Thymus (tissue), 14 donors: ENCODE measurements at places on chromosomes 13 and 19.

- H3K36me3 ChIP-seq, result no peaks in the 10 kb centered on the region
- H3K27ac ChIP-seq, result no peak overlapping the region
Observed at GRCh38 chr13:23384111-23384510, 49.4 kb downstream of the SACS start.

- no peaks in the 10 kb centered on the region for H3K27me3 ChIP-seq
- no peak overlapping the region for H3K4me3 ChIP-seq
- peaks cover 2% of the 10 kb centered on the region for H3K36me3 ChIP-seq
- H3K27ac ChIP-seq, result no peak overlapping the region
- no peak for DNase-seq
Observed at GRCh38 chr19:30029721-30030510, 87.9 kb downstream of the URI1 start.

DNA sequence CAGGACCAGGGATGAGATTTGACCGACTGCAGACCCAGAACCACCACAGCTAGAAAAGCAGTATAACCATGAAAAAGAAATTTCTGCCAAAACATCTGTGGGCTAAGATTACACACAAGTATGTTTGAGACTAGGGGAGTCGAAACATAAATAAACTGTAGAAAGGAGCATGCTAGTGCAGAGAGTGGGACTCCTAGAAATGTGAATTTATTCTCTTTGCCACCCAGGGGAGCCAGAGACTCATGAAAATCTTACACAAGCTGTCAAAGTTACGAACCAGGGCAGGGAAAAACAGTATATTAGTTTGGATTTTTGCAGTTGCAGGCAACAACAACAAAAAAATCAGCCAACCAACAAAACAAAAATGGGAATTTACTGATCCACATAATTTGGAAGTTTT, 12.3 kb upstream of the HSPH1 start:
- peaks cover 4% of the 10 kb centered on the region for H3K4me1 ChIP-seq
- no peak overlapping the region for H3K27ac ChIP-seq
- no peaks in the 10 kb centered on the region for H3K36me3 ChIP-seq
- no peak for DNase-seq
- no peaks in the 10 kb centered on the region for H3K27me3 ChIP-seq

DNA sequence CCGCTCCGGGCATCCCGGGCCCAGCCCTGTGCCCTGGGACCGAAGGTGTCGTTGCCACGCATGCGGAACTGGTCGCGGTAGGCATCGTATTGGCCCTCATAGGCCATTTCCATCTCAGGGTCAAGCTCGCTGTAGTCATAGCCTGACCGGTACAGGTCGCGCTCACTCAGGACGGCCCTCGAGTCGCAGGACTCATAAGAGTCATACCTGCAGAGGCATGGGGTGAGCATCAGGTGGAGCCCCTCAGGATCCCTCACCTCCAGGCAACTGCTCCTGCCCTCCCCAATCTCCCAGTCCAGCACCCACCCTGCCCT, 17.4 kb downstream of the AKAP8L start:
- no peak overlapping the region for H3K4me3 ChIP-seq
- no peaks in the 10 kb centered on the region for H3K4me1 ChIP-seq
- H3K27ac ChIP-seq, result no peak overlapping the region

DNA sequence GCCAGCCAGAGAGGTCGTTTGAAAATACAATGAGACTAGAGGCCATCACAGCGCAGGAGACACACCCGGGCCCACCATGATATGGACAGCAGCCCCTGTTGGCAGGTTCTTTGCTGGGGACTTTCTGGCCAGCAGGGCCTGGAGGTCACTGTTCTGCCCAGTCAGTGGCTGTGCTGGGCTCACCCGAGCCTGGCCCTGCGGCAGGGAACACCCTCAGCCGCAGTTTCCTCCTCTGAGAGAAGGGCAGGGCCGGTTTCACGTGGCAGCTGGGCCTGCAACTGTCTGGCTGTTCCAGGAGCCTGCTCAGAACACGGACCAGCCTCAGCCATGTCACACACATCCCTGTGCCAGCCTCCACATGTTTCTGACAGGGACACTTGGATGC, 39.4 kb downstream of the ADPRHL1 start:
- no peak for DNase-seq
- H3K4me1 ChIP-seq, result no peaks in the 10 kb centered on the region
- H3K27me3 ChIP-seq, result no peaks in the 10 kb centered on the region
- no peaks in the 10 kb centered on the region for H3K36me3 ChIP-seq
- no peak overlapping the region for H3K27ac ChIP-seq

- no peaks in the 10 kb centered on the region for H3K36me3 ChIP-seq
- no peak overlapping the region for H3K4me3 ChIP-seq
- no peaks in the 10 kb centered on the region for H3K27me3 ChIP-seq
- no peak overlapping the region for H3K27ac ChIP-seq
Observed at GRCh38 chr19:29579308-29579910, 26.7 kb upstream of the POP4 start.

GRCh38 chr19:1451916-1452801, 2.2 kb downstream of the APC2 start:
- H3K36me3 ChIP-seq, result no peaks in the 10 kb centered on the region
- no peak overlapping the region for H3K4me3 ChIP-seq
- no peak for DNase-seq
- H3K27me3 ChIP-seq, result peaks cover 100% of the 10 kb centered on the region

DNA sequence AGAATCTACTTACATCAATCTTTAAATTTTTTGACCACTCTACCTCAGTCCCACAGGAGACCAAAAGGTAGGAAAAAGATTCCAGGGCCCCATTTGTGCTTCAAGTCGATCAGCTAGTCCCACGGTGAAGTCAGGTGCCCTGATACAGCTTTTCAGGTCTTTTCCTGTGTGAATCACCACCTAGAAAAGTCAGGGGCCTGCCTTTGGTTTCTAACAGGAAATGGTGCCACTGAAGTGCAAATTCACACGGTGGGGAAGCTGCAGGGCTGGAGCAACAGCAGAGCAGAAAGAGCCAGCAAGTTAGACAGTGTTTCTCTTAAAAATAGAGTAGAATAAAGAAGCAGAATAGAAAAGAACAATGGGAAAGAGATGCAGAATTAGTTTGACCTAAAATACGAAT, 107.5 kb downstream of the KLF12 start:
- peaks cover 6% of the 10 kb centered on the region for H3K4me1 ChIP-seq
- peaks cover 17% of the 10 kb centered on the region for H3K36me3 ChIP-seq
- peak overlapping the region; percentile 76 for H3K27ac ChIP-seq
- peak overlapping the region; percentile 6 for H3K4me3 ChIP-seq

DNA sequence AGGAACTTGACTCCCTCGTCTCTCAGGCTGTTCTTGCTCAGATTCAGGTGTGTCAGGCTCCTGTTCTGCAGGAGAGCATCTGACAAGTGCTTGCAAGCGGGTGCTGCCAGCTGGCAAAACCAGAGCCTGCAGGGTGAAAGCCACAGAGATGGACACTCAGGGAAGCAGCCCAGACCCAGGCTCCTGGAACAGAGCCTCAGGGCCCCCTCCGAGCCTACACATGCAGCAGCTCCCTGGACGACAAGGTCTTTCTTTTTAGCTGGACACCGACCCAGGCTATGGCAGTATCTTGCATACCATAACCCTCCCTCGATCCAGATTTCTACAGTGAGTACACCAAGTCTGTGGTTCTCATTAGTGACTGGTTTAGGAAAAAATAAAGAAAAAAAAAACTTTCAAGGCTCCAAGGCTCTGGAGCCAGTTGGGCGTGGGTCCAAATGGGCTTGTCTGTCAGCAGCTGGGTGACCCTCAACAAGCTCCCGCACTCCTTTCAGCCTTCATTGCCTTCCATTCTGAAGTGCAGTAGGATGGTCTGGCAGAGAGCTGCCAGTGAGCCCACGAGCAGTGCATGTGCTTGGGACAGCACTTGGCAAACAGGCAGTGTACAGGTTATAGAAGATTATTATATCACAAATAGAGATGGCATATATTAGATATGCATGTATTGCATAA, 29.9 kb downstream of the NLRP13 start:
- no peak overlapping the region for H3K27ac ChIP-seq
- no peak for DNase-seq
- no peaks in the 10 kb centered on the region for H3K36me3 ChIP-seq
- no peaks in the 10 kb centered on the region for H3K4me1 ChIP-seq
- no peak overlapping the region for H3K4me3 ChIP-seq

DNA sequence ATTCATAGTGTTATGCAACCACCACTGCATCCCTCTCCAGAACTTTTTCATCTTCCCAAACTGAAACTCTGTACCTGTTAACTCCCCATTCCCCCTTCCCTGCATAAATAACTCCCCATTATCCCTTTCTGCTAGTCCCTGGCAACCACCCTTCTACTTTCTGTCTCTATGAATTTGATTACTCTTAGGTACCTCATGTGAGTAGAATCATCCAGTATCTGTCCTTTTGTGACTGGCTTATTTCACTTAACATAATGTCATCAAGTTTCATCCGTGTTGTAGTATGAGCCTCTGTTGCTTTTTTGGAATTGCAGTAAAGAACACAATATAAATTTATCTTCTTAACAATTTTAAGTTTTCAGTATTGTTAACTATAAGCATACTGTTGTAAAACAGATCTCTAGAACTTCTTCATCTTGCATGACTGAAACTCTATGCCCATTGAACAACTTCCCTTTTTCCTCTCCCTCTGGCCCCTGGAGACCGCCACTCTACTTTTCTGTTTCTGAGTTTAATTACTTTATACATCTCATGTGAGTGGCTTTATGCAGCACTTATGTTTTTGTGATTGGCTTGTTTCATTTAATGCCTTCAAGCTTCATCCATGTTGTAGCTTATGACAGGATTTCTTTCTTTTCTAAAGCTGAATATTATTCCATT, 87.3 kb upstream of the ABCC4 start:
- no peaks in the 10 kb centered on the region for H3K36me3 ChIP-seq
- no peak overlapping the region for H3K4me3 ChIP-seq
- DNase-seq, result no peak
- no peak overlapping the region for H3K27ac ChIP-seq

GRCh38 chr13:74301258-74301935, 167.2 kb upstream of the KLF12 start:
- H3K27ac ChIP-seq, result no peak overlapping the region
- no peaks in the 10 kb centered on the region for H3K27me3 ChIP-seq
- H3K36me3 ChIP-seq, result no peaks in the 10 kb centered on the region
- H3K4me3 ChIP-seq, result no peak overlapping the region
- DNase-seq, result no peak

- no peak for DNase-seq
- H3K36me3 ChIP-seq, result peaks cover 4% of the 10 kb centered on the region
- H3K27ac ChIP-seq, result no peak overlapping the region
- no peaks in the 10 kb centered on the region for H3K4me1 ChIP-seq
- H3K4me3 ChIP-seq, result no peak overlapping the region
- H3K27me3 ChIP-seq, result no peaks in the 10 kb centered on the region
Observed at GRCh38 chr13:49265822-49266221, 18.1 kb downstream of the CDADC1 start.

DNA sequence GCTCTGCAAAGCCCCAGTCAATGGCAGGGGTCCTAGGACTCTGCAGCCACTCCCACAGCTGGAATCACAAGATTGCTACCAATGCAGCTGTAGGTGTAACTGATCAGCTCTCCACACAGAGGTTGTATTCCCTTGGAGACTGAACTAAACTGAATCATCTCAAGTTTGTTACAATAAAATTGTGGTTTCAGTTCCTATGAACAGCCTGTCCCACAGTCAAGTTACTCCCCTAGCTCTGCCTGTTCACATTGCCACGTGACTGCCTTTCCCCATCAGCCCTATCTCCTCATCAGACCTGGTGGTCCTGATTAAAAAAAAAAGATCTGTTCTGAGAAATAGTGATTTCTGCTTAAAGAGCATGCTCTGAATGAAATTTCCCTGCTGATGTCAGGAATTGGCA, 287.9 kb upstream of the NBEA start:
- H3K4me1 ChIP-seq, result no peaks in the 10 kb centered on the region
- no peaks in the 10 kb centered on the region for H3K27me3 ChIP-seq
- H3K36me3 ChIP-seq, result no peaks in the 10 kb centered on the region
- no peak overlapping the region for H3K4me3 ChIP-seq
- no peak overlapping the region for H3K27ac ChIP-seq

DNA sequence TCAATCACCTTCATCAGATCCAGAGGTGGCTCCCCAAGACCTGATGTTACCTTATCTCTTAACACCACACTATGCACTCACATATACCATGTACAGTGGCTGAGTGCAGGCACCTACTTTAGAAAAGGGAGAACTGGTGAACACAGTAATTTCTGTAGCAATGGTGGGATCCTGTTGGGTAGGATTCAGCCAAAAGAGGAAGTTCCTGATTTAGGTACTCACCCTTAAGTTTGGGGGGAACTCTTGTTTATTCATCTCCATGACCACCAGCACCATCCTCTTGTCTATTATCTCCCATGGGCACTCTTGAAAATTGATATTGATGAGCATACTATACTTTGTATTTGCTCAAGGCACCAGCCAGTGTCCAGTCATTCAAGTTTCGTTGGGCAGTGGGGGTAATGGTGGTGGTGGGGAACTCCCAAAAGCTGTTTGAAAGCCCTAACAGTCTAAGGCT, 324.4 kb downstream of the LMO7 start:
- H3K27me3 ChIP-seq, result no peaks in the 10 kb centered on the region
- H3K4me3 ChIP-seq, result no peak overlapping the region
- no peak overlapping the region for H3K27ac ChIP-seq
- no peak for DNase-seq
- H3K4me1 ChIP-seq, result no peaks in the 10 kb centered on the region
- H3K36me3 ChIP-seq, result no peaks in the 10 kb centered on the region

DNA sequence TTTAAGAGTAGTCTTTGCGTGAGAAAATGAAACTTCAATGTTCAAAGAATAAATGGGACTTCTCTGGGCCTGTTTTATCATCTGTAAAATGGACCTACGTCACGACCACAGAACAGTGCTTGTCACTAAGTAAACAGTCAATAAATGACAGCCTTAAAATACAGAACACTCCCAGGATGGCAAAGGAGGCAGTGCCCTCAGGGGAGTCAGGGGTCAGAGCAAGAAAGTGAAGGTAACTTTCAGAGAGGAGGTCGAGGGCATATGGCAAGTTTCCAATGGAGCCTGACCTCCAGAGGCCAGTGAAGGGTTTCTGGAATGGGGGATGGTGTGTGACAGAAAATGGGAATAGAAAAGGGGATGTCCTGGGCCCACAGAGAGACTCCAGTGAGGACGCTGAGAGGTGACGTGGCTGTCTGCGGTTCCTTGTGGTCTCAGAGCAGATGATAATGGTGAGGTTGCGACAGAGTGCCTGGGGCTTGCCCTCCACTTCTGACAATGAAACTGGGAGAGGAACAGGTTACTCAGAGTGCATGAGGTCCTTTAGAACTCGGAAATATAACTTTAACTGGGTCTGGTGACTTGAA, 91.8 kb downstream of the UBL3 start:
- no peaks in the 10 kb centered on the region for H3K36me3 ChIP-seq
- no peaks in the 10 kb centered on the region for H3K4me1 ChIP-seq
- peak; percentile 2 for DNase-seq
- H3K4me3 ChIP-seq, result no peak overlapping the region
- no peaks in the 10 kb centered on the region for H3K27me3 ChIP-seq

GRCh38 chr19:4983346-4984105, 14.6 kb downstream of the KDM4B start:
- H3K27me3 ChIP-seq, result no peaks in the 10 kb centered on the region
- DNase-seq, result no peak
- H3K36me3 ChIP-seq, result no peaks in the 10 kb centered on the region
- H3K4me1 ChIP-seq, result peaks cover 16% of the 10 kb centered on the region

GRCh38 chr13:50085063-50085462, 69.8 kb downstream of the KCNRG start:
- H3K4me3 ChIP-seq, result peak overlapping the region; percentile 25
- no peaks in the 10 kb centered on the region for H3K27me3 ChIP-seq
- DNase-seq, result no peak
- H3K36me3 ChIP-seq, result peaks cover 6% of the 10 kb centered on the region
